ENCODE measurements at places on chromosomes 4 and X.

DNA sequence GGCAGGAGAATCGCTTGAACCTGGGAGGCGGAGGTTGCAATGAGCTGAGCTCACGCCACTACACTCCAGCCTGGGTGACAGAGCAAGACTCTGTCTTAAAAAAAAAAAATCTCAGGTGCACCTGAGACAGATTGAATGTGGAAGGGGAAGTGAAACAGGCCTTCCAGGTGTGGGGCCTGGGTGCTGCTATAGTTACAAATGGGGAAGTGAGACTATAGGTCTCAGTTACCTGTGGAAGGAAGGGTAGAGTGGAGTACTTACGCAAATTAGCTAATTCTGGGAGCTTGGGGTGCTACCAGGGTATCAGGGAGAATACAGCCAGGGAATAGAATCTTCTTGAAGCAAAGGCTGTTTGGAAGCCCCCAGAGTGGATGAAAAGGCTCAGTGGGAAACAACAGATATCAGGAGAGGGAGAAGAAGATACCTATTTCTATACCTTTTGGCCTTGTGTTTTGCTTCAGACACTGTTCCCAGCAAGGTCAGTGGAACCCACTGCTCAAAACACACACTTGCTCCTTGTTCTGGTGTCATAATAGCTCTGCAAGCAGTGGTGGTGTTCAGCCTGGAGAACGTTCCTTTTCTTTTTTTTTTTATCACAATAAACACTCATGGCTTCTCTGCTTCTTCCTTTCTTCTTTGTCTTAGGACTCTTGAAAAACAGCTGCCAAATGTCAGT is 7.0 kb downstream of the CD38 start:
- DNase-seq, result no peak

- DNase-seq, result peak; percentile 74
Measured at GRCh38 chr4:41640906-41641305, 102.9 kb downstream of the LIMCH1 start.

GRCh38 chr4:71304289-71304850 is 34.5 kb upstream of the SLC4A4 start:
- no peak for DNase-seq

- DNase-seq, result no peak
Measured at GRCh38 chr4:24211856-24212255, 322.0 kb upstream of the PPARGC1A start.

GRCh38 chrX:69741721-69742120 is 125.8 kb downstream of the EDA start:
- peak; percentile 10 for DNase-seq

DNA sequence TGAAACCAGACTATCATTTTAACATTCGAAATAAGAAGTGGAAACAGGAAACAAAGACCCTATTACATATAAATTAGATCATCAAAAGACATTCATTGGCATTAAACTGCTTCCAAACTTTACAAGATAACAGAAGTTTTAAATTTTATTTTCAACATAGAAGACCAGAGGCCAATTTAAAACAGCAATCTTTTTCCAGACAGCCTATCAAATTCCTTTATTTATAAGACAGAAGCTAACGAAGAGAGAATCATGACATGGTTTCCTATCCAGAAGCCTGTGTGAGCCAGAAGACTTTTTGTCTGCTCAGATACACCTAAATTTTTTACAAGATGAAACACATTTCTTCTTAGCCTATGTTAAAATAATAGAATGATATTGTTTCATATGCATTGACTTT is 291.9 kb downstream of the PPP3CA start:
- no peak for DNase-seq

GRCh38 chr4:126027601-126028000 is 712.8 kb downstream of the FAT4 start:
- no peak for DNase-seq

- DNase-seq, result no peak
Measured at GRCh38 chrX:11398139-11398538, 104.9 kb downstream of the AMELX start.

DNA sequence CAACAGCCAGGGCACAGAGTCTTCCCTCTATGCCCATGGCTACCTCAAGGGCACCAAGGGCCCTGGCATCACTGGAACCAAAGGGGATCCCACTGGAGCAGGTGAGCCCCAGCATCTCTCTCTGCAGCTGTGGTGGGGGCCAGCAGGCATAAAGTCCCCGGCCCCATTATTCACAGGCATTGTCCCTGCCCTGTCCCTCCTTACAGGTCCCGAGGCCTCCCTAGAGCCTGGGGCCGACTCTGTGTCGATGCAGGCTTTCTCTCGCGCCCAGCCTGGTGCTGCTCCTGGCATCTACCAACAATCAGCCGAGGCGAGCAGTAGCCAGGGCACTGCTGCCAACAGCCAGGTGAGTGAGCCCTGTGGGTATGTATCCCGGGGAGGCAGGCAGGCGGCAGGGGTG is 12.3 kb upstream of the UBA1 start:
- DNase-seq, result no peak

- DNase-seq, result peak; percentile 67
Measured at GRCh38 chr4:173257732-173258717, 76.1 kb downstream of the HMGB2 start.

- DNase-seq, result no peak
Measured at GRCh38 chr4:10197952-10198351, 81.4 kb upstream of the WDR1 start.

GRCh38 chr4:151000747-151001429 is 14.2 kb downstream of the LRBA start:
- DNase-seq, result no peak

DNA sequence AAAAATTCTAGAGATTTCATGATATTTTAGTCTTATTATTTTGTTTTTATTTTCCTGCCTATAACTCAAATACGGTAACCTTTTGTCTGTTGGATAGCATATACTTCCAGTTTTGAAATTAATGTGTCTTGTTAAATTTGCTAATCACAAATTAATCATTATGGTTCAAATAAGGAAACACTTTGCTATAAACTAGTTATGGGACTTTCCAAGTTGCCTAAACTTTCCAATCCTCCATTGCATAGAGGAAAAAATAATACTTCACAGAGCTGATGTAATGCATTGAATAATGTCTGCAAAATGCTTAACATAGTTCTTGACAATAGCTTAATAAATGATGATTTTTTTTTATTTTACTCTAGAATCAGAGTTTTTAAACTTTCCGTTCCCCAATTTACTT is 4.7 kb downstream of the GUCY1B1 start:
- DNase-seq, result no peak

GRCh38 chr4:18931643-18932377 is 910.3 kb upstream of the LCORL start:
- no peak for DNase-seq
